ENCODE measurements at places on chromosomes 2 and 18.

- peak; percentile 43 for DNase-seq
These were observed 8.6 kb upstream of the RNF152 start for GRCh38 chr18:61901323-61901986.

GRCh38 chr2:70123051-70123828, 36.0 kb downstream of the PCBP1 start:
- DNase-seq = peak; percentile 19

DNA sequence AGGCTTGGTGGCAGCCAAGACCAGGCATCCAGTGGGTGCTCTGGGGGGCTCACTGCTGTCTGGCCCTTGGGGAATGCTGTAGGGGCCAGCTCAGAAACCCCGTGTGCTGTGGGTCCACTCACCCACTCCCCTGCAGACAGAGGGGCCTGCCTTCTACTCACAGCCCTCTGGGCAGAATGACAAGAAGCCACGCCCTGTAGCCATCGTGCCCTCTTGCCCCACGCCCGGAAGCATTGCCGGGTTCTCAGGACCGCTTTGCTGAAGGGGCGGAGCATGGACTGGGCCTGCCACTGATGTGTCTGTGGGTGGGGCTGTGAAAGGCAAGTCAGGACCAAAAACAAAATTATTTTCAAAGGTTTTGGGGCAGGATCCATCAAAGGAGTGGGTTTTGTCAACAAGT, 27.8 kb downstream of the GLI2 start:
- DNase-seq = no peak

DNA sequence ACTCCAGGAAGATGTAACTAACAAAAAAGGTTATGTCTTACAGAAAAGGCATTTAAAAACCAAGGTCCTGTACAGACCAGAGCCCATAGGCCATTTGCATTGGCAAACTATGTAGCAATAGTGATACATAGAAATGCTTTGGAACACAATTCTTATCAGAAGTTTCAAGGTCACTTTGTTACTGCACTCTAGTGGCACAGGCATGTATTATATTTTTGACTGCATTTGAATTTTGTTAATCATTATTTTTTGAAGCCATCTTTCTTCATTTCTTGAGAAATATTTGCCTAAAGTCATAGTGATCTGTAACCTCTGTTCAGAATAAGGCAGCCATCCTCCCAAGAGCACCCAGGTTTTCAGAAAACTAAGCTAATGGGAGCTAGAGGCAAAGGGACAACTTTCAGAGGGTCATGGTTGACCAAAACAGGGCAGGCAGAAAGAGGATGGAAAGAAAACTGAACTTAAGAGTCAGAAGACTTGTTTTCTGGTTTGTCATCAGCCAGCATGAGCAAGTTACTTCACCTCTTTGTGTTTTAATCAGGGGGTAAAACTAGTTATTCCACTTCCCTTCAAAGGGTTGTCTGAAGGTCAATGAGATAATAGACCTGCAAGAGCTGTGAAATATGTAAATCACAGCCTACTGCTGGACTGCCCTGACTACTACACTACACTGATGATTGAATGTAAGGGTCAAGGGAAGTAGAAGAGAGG, 41.5 kb downstream of the SLC38A11 start:
- DNase-seq = peak; percentile 36

DNA sequence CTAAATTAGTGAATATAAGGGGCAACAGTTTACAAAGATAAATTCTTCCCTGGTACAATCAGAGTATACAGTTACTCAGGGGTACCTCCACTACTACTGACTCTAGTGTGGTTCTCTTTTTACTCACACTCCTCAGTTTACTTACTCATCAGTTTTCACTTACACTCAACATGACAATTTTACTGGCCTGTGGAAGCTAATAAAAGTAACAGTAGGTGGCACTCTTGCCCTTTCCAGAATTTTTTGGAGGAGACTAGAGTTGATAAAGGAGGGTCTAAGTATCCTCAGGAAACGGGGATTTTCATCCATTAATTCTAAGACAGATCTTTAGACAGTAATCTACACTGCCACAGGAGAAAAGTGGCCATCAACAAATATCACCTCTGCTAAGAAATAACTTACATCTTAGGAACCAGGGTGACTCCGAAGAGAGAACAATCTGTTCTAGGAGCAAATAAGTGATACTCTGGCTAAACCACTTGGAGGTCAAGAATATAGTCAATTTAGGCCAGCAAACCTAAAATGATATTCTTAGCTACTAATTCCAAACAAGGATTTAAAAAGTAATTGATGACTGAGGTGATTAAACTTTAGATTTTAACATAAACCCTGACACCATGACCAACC, 61.3 kb downstream of the ATL2 start:
- peak; percentile 23 for DNase-seq

GRCh38 chr2:69059731-69060290, 46.8 kb downstream of the ANTXR1 start:
- DNase-seq = no peak

DNA sequence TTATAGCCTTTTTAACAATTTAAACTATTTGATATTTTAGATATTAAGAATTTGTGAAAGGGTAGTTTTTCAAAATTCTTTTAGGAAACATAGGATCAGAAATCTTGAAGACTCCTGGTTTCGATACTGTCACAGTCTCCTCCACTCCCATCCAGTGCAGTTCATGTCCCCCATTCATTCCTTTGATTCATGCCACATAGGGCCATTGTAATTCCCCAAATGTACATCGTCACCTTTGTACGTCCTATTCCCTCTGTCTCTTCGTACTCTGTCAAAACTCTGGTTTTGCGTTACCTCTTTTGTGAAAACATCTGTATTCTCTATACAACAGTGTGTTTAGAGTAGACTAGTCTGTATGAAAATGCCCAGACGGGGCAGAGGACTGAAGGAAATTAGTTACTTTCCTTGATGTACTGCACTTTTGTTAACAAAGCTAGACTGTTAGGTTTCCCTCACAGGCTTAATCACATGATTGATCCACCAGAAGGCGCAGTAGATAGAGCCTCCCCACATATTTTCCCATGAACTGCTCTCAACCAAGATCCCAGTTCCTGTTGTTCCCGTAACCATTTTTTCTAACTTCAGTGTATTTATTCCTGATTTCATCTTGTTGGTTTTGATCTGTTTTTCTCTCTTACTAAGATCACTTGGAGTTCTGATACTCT, 2.5 kb downstream of the MRPL35 start:
- no peak for DNase-seq

DNA sequence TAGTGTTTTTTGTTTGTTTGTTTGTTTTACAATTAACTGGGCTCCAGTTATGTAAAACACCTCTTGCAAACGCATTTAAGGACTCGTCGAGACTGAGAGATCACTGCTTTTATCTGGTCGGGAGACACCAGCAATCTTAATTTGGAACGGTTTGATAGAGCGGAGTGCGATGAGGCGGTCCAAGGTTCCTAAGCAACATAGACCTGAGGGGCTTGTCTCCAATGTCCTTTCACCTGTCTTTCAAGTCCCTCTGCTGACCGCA, 729 bp upstream of the SELENOI start:
- peak; percentile 32 for DNase-seq

DNA sequence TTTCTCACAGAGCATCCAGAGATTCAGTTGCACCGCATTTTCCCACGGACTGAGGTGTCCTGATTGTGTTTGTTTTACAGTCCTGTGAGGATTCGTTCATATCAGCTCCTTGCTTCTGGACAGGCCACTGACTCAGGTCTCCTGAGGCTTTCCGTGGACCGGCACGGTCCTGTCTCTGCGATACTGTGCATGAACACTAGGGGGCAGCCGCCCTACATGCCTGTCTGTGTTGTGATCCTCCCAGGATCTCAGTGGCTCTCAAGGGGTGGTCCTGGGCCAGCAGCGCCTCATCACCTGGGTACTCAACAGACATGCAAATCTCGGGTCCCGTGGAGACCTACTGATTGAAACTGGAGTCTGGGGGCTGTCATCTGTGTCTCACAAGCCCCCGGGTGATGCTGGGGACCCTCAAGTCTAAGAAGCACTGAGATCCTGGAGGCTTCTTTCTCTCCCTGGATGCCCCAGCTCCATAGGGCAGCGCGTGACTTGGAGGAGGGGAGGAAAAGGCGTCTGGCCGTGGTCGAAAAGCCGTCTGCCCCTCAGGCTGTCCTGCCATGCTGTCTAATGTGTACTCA, 28.9 kb downstream of the IL1R2 start:
- peak; percentile 33 for DNase-seq

GRCh38 chr2:54559593-54560145, 103.5 kb downstream of the SPTBN1 start:
- no peak for DNase-seq

DNA sequence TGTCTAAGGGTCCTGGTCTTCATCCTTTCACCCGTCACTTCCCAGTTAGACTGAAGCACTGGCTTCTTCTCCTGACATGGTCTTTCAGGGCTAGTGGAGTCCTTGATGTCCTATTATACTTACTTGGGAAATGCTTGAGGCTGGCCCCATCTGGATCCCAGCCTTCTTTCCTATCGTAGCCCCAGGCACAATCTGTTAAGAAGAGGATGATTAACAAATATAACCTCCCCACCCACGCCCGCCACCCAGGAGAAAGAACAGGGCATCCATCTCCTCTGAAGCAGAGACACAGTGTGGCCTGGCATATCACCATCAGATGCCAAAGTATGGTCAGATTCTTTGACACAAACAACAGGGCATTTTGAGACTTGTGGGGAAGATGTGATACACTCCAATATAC, 530.1 kb downstream of the SOX11 start:
- no peak for DNase-seq

GRCh38 chr2:95149397-95149984, 10.2 kb downstream of the ZNF514 start:
- DNase-seq = no peak

DNA sequence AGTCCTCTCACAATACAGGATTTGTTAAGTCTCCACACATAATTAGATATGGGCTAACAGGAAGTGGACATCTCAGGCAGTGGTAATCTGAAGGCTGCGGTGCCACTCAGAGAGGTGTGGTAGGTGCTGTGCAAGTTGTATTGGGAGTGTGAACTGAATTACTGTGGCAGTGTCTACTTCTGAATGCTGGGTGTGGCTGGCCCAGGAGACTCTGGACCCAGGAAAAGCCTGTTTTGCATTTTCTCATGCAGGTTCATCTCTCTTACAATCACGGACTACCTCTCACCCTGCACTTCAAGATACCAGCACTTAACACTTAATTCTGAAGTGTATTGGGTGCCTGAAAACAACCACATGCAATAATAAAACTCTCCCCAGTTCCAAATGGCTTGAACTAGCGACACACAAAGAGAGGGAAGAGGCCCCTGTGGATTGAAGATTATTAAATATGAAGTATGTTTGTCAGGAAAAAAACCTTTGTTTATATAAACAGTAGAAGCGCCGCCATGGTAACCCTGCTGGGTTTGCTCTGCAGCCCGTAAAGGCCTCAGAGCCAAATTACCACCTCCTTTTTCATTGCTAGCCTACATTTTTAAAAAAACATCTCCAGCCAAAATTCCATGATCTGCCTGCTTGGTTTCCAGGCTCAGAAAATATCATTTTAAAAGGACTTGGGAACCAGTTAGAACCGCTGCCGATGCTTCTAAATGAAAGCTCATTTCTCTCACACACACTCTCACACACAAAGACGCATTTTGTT, 77.5 kb downstream of the GFPT1 start:
- DNase-seq = peak; percentile 67

DNA sequence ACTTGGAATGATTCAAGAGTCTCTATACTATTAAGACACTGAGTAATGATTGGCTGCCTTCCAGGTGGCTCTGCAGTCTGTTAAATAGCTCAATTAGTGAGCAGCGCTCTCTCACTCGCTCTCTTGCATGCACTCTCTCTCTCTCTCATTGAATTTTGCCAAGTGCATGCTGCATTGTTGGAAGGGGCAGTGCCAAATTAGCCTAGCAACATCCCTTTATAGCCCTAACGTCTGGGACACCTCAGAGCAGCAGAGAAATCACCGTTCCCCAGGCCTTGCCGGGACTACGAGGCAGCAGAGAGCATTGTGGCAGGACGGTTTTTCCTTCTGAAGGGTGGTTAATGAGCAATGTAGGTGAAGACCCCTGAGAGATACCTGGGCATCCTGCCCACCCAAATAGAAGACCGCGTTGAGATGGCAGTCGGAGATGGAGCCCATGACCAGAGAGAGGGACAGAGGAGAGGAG, 447.6 kb upstream of the POU3F3 start:
- DNase-seq = peak; percentile 89
